A549 treated with DMSO at 1 μM for 4 hours (cell line): ENCODE measurements at places on chromosomes 7 and 10. TPM values are rescaled to one million over a fixed set of nuclear protein-coding genes. Genes with fewer than 3 reads are reported as not detected.

C10orf71 gene
- not detected in 5 replicates for total RNA-seq

GIMAP8 gene
- not detected in 5 replicates for total RNA-seq

CDC14C gene
- not detected in 5 replicates for total RNA-seq

OPN1SW gene
- not detected in 5 replicates for total RNA-seq

CAV2 gene
- total RNA-seq, result 147 to 203 TPM (median 168 TPM) in 5 replicates

WDFY4 gene
- total RNA-seq, result 0.01 TPM in 1 of 5 replicates, not detected in the others
